T-helper 22 cell (primary cell): ENCODE measurements at places on chromosomes 1 and 21.

GRCh38 chr1:228799924-228800323 is 64.6 kb downstream of the RHOU start:
- no peak for DNase-seq

DNA sequence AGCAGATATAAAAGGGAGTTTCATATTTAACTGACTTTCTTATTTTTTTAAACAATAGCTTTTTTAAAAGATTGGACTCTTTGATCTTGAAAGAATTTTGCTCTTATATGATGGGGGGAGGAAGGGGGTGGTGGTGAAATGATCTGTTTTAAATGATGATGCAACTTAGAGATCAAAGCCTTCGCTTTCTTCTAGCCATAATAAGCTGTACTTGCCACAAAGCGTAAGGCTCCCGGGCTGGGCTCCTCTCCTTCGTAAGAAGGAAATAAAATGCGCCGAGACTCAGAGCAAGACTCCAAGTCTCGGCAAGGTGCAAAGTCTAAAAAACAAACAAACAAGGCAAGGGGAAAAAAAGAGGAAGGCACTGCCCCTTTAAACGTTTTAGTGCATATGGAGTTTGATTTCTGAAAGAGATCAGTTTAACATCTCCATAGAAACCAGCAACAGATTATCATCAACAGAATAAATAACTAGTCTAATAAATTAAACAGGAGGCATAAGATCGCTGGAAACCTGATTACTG is 3.3 kb downstream of the CASZ1 start:
- no peak for DNase-seq

GRCh38 chr1:205670611-205671430 is 9.5 kb downstream of the SLC45A3 start:
- no peak for DNase-seq

DNA sequence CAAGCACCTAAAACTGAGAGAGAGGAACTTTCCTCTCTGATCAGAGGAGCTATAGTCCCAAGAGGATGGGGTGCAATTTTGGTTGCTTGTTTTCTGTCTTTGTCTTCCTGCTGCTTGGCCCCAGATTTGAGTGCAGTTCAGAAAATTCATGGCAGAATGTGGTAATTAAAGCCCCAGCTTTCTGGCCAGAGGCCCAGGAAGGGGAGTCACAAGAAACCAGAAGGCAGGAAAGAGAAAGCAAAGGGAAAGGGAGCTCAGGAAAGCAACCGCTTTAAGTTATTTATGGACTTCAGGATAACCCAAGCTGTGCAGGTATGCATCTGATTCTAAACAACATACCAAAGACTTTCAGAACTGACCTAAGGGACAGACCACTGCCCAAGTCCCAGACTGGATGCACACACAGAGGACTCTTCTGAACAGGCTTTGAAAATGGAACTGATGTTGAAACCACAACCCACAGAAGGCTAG is 88.8 kb downstream of the ST3GAL3 start:
- DNase-seq, result no peak

DNA sequence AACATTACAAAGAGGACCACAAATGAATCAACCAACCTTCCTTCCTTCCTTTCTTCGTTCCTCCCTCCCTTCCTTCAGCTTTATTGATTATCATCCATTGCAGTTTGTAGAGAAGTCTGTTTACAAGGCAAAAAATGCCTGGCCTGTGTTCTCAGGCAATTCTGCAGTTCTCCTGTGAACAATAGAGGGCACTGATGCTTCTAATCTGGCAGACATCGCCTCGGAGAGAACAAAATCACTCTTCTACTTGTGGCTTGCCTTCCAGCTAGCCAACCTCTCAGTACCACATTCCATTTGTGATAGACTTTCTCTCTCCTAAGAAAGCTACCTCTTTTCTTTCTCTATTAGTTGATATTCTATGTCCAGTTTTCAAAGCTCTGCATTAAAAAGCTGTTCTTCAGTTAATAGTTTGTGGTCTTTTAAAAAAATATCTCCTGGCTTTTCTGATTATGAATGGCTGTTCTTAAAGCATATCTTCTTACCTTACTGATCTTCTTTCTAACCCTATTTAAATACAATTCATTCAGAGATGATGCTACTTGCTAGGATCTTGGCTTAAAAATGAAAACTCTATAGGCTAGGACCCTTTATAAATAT is 26.9 kb upstream of the ESRRG start:
- no peak for DNase-seq

GRCh38 chr1:22261580-22261979 is 118.7 kb upstream of the WNT4 start:
- no peak for DNase-seq

DNA sequence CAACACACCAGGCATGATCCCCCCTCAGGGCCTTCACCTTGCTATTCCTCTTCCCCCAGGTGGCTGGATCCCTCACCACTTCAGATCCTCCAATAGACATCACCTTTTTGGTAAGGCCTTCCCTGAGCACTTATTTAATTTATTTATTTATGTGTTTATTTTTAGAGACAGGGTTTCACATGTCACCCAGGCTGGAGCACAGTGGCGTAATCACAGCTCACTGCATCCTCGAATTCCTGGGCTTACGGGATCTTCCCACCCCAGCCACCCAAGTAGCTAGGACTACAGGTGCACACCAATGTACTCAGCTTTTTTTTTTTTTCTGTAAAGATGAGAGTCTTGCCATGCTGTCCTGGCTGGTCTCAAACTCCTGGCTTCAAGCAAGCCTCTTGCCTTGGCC is 17.2 kb downstream of the KCNN3 start:
- DNase-seq, result no peak

DNA sequence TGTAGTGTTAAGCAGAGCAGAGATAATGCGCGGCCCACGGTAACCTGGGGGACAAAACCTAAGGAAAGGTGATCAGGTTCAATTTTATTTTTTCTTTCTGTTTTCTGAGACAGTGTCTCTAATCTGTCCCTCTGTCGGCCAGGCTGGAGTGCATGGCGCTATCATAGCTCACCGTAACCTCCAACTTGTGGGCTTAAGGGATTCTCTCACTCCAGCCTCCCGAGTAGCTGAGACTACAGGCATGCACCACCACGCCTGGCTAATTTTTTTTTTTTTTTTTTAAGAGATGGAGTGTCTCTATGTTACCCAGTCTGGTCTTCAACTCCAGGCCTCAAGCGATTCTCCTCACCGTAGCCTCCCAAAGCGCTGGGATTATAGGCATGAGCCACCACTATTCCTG is 724 bp upstream of the ANKRD35 start:
- no peak for DNase-seq

GRCh38 chr1:204944662-204945061 is 74.0 kb downstream of the NFASC start:
- no peak for DNase-seq

DNA sequence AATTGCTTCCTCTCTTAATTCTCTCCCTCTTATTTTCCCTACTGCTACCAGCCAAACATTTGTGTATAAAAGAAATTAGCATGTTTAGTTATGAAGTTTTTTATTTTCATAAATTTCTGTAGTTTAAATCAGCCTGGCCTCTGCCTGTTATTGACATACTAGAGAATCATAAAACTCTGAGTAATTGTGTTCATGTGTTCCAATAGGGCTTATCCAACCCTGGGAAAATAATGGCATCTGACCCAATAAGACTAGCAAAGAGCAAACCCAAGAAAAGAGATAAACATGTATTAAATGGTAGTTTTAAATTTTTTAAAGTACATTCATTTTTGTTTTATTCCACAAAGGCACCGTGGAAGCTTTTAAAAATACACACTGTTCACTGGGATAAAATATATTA is 404.3 kb downstream of the HLX start:
- no peak for DNase-seq

DNA sequence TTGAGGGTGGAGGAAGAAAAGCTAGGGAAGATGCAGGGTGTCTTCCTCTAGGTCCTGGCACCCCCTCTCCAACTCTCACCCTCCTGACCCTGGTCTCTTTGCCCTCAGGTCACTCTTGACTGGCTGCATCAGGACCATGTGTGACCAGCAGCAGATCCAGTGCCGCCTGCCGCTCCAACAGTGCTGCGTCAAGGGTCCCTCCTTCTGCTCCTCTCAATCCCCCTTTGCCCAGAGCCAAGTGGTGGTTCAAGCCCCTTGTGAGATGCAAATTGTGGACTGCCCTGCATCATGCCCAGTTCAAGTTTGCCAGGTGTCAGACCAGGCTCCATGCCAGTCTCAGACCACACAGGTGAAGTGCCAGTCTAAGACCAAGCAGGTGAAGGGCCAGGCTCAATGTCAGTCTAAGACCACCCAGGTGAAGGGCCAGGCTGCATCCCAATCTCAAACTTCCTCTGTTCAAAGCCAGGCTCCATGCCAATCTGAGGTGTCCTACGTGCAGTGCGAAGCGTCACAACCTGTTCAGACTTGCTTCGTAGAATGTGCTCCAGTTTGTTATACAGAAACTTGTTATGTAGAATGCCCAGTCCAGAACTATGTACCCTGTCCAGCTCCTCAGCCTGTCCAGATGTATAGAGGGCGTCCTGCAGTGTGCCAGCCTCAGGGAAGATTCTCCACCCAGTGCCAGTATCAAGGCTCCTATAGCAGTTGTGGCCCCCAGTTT is 1.8 kb downstream of the KPRP start:
- DNase-seq, result no peak

DNA sequence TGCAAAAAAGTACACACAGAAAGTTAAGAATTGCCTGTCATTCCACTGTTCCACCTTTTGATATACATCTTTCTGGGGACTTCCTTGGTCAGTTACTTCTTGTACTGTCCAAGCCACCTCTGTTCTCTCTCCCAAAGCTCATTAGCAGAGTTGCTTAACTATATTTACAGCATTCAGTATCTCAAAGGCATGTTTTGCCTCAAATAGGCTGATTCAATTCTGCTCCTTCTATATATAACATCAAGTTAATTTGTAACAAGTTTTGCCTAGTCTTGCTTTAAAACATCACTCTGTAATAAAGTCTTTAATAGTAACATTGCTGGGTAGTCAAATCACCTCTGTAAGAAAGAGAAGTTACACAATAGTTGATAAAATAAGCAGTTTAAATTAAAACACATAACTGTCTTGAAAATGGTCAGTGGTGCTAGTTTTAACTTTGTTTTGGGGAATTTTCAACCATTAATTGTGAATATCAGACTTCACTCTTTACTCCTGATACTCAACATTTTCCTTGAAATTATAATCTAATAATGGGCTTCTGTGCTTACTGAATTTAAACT is 35.7 kb downstream of the EDARADD start:
- no peak for DNase-seq

GRCh38 chr1:90144820-90145219 is 149.9 kb downstream of the ZNF326 start:
- DNase-seq, result no peak

DNA sequence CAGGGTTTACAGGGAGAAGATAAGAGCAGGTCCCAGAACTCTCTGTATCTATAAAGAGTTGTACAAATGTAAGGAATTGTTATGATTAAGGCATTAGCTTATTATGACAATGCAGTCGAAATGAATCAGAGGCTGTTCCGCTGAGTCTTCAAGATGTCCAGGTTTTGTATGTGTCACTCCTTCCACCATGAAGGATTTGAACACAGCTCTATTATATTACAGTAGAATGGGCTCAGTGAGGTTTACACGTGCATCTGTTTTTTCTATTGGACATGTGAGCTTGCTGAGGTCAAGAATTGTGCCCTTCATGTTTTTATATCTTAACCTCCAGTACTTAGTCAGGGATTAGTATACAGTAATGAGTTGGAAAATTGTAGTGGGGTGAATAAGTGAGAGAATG is 86.3 kb downstream of the MPZL1 start:
- DNase-seq, result no peak

GRCh38 chr21:23780326-23780725 is 1827.0 kb downstream of the MRPL39 start:
- no peak for DNase-seq

GRCh38 chr1:2099886-2100779 is 49.9 kb downstream of the PRKCZ start:
- no peak for DNase-seq

DNA sequence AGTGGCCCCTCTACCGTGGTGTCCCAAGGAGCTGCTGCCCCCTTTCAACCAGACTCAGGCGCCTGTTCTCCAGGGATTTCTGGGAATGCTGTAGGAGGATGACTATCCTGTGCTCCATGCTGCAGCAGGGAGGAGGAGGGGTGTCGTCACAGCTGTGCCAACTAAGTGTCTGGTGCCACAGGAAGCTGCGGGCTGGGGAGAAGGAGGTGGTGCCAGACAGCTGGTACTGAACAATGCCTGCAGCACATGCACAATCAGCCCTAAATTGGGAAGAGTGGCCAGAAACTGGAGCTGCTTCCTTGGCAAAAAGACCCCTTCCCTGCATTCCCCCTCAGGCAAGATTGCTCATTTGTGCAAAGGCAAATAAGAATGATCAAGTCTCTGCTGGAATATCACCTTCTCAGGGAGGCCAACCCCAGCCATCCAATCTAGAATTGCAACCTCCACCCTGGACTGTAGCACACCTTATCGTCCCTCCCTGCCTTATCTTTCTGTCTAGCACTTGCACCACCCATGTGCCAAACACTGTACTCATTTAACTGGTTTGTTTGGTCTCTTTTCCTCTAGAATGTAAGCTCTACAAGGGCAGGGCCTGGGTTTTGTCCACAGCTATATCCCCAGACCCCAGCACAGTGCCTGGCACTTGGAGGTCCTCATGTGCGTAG is 33.3 kb downstream of the LAMB3 start:
- DNase-seq, result no peak

- DNase-seq, result no peak
Observed at GRCh38 chr1:64060611-64061302, 142.7 kb upstream of the UBE2U start.

GRCh38 chr21:26461500-26461899 is 111.6 kb downstream of the CYYR1 start:
- no peak for DNase-seq

DNA sequence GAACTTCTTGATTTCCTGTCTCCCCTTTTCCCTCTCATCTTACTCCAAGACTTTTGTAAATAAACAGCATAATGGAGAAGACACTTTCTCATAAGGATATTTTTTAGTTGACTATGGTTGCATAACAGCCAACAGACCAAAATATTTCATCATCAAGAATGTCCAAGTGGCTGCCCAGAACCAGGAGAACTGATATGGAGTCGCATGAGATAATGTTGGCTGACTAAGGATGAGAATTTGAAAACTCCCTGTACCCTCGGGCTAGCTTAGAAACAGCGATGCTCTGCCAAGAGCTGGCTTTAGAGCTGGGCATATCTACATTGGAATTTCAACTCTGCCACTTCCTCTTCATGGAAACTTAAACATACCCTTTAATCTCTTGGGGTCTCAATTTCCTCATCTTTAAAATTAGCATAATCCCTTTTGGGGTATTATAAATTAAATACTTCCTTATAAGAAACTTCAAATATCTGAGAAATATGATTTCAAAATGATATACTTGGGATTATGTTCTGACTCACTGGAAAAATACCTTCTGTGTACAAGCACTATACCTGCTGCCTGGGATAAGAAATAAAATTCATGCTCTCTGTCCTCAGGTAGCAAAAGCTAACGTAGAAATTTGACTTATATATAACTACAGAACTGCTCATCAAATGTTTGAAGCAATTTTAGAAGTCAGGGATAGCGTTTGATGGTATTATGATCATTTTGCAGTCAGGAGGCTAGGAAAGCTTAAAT is 777.3 kb downstream of the LTN1 start:
- DNase-seq, result no peak

GRCh38 chr1:34982820-34983376 is 2.2 kb downstream of the TMEM35B start:
- no peak for DNase-seq
